Fibroblast of skin of right quadriceps (primary cell): ENCODE measurements at places on chromosomes 11 and 22.

DNA sequence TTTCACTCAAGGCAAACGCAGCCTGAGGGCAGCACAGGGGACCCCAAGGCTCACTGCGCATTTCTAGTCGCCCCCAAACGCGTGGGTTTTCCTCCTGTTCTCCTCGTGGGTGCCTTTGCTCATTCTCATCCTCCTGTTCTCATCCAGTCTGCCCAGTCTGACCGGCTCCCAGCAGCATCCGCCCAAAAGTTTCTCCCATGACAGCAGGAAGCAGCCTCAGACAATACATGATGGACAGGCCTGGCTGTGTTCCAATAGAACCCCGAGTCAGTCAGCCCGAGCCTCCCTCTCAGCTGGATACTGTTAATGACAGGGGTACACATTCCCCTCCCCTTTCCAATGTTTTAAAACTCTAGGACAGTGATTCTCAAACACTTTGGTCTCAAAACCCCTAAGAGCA lies 22.5 kb upstream of the KRTAP5-7 start:
- DNase-seq, result no peak

GRCh38 chr11:113906038-113906437 lies 1.4 kb downstream of the HTR3B start:
- peak; percentile 3 for DNase-seq

DNA sequence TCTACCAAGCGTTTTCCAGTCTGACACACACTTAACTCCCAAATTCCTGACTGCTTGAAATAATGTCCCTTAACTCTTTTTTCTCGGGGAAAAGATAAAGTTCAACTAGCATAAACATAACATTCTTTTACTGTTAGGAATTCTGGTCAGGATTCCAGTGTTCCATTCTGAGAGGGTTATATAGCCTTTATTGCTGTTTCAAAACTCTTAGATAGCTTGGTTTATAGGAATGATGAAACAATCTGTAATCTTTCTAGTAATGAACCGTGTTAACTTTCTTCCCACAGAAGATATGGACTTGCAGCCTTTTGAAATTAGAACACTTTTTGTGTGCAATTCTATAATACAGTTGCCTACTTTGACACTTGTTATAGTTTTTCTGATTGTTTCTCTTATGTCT lies 8.6 kb downstream of the REXO2 start:
- peak; percentile 87 for DNase-seq

DNA sequence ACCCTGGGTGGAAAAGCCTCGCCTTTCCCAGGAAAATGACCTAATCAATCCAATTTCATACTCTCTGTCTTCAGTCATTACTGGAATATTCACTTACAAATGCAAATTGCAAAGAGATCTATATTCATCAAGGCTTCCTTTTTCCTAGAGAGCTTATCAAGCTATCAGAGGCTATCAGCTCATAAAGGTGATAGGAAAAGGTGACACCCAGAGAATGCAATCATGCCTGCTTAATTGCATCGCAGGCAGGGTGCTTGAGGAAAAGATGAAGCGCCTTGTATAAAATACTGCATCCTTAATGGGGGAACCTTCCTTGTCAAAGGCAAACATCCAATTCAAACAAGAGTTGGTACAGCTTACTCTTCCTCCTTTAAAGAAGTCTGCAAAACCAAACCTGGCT lies 59.7 kb downstream of the SHANK2 start:
- DNase-seq, result no peak

GRCh38 chr11:26700574-26701235 lies 21.2 kb downstream of the SLC5A12 start:
- peak; percentile 26 for DNase-seq

GRCh38 chr22:44889255-44889878 lies 120.4 kb downstream of the PHF21B start:
- peak; percentile 6 for DNase-seq

- DNase-seq, result no peak
Observed at GRCh38 chr11:16985297-16985696, 28.9 kb downstream of the PLEKHA7 start.

DNA sequence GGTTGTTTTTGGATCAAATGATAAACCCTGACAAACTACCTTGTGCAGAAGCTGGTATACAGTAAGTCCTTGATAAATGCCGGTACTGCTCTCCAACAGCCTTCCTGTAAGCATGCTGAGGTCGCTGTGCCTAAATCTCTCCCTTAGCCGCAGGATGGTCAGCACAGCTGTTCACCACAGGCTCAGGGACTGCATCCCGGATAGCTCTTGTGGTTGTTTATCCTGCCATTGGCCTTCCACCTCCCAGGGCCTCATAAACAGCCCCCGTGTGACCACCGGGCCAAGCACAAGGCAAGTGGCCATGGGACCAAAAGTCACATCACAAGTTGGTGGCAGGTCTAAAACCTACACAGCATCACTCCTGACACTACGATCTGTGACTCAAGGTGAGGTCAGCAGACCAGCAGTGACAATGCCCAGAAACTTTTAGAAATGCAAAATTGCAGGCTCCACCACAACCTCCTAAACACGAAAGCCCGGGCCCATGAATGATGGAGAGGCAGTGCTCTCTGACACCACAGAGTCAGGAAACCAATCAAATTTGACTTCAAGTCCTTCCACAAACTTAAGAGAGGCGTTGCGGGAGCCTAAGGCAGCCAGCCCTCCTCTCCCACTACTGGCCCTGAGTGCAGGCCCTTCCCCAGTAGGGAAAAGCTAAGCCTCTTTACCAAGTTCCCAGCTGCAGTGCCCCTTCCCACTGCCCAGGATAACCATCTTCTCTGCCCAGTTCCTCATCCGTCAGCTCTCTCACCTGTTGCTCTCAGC lies 3.9 kb downstream of the SPATA19 start:
- no peak for DNase-seq

DNA sequence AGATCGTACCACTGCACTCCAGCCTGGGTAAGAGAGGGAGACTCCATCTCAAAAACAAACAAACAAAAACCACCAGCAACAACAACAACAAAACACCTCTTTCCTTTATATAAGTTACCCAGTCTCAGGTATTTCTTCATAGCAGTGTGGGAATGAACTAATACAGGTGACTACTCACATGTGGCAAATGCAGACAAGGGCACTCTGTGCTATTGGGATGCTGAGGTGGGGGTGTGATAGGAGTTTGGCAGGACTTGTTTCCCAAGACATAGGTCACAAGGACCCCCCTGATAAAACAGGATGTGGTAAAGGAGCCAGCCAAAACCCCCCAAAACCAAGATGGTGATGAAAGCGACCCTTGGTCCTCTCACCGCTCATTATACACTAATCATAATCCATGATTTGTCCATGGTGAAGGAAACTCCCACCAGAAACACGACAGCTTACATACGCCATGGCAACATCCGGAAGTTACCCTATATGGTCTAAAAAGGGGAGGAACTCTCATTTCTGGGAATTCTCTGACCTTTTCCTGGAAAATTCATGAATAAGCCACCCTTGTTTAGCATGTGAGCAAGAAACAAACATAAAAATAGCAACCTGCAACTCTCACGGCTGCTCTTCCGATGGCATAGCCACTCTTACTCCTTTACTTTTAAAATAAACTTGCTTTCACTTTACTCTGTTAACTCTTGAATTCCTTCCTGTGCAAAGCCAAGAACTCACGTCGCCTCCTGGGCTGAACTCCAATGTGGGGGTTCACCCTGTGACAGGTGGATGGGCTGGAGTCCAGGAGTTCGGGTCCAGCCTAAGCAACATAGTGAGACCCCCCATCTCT lies 18.8 kb upstream of the INCENP start:
- peak; percentile 51 for DNase-seq

- DNase-seq, result peak; percentile 60
Observed at GRCh38 chr11:9015677-9016076, 11.9 kb upstream of the NRIP3 start.

DNA sequence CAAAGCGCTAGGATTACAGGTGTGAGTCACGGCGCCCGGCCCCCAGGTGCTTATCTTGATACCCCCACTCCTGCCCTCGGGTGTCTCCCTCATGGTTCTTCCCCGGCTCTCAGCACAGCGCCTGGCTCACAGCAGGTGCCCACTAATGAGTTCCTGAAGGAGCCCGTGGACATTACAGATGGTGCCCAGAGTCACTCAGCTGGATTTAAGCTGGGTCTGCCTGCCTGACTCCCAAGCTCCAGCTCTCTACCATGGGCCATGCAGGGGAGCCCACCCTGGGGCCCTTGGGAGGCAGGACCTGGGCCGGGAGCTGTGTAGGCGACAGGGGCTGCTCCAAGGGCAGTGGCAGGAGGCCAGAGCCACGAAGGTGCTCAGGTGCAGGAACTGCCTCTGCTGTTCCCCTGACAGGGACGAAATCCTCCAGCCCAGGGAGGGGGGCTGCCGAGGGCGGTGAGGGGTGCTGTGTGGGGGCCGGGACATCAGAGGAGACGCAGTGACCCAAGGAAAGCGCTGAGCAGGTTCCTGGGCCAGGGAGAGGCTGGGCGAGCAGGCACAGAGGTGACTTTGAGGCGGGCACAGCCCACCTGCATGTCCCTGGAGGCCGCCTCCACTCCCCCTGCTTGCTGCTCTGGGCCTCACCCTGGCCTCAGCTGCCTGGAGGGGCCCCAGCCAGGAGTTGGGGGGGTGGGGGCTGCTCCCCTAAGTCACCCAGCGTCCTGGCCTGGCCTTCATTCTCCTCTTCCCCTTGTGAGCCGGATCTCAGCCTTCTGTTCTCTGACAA lies 14.6 kb upstream of the FLRT1 start:
- no peak for DNase-seq

GRCh38 chr11:10481560-10482349 lies 26.7 kb downstream of the AMPD3 start:
- DNase-seq, result no peak

DNA sequence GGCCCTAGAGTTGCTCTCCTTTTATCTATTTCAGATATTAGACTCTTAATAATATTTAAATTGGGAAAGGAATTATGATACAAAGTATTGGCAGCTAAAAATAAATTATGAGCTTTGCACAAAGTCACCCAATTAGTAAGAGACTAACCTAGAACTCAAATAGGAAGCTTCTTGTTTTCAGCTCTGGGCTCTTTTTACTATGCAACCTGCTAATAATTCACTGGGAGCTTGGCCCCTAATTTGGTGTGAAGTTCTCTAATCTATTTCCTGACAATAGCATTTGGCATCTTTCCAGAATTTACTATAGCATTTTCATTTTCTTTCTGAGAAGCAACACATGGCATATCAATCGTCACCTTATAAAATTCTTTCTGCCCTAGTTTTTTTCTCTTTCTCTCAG lies 727.7 kb upstream of the ANO5 start:
- no peak for DNase-seq

DNA sequence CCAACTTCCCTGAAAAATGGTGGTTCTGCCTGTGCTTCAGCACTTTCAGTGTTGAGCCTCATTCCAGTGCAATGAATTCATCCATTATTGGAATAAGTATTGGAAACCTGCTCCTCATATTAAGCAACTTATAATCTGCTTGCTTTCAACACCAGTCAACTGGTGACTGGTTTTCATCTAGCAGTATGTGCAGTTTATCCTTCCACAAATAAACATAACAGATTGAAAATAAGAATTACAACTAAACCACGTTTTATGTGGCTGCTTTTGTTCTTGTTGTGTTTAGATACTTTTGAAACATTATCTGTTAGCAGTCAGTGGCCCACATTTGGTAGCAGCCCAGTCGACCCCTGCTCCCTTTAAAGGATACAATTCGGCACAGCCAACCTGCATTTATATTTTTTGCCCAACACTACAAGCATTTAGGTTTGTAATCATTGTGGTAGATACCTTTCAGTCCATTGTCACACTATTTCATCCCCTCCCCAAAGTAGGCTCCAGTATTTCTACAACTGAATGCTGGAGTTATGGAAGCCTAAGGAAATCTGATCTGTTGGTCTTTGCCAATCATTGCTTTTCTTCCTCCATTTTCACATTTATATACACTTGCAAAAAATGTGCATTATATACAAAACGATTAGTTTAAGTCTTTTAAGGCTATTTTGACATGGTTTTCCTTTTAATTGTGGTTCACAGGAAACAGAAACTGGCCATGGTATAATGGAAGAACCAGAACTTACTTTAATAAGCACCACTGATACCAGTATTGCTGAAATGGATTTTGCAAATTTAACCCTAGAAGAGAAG lies 13.1 kb downstream of the TAF1D start:
- DNase-seq, result peak; percentile 11

DNA sequence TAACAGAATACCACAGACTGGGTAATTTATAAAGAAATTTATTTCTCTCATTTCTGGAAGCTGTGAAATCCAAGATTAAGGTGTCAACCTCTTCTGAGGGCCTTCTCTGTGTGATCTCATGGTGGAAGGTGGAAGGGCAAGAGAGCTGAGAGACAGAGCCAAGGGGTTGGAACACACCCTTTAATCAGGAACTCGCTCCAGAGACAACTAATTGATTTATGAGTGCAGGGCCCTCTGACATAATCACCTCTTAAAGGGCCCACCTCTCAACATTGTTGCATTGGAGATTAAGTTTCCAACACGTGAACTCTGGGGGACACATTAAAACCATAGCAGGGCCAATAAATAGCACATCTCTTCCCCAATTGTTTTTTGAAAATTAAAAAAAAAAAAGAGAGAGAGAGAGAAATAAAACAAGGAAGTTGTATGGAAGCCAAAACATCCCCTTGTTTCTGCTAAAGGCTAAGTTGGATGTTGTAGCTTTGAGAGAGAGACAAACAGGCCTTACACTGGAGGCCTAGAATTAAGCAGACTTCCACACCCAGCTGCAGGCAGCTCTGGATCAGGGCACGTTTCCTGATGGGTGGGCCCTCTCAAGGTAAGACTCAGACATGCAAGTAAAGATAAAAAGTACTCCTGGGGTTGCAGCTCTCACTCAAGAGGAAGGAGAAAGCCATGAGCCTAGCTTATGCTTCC lies 64.1 kb upstream of the BIRC3 start:
- DNase-seq, result no peak

- no peak for DNase-seq
Observed at GRCh38 chr11:45698777-45699497, 33.5 kb upstream of the CHST1 start.

DNA sequence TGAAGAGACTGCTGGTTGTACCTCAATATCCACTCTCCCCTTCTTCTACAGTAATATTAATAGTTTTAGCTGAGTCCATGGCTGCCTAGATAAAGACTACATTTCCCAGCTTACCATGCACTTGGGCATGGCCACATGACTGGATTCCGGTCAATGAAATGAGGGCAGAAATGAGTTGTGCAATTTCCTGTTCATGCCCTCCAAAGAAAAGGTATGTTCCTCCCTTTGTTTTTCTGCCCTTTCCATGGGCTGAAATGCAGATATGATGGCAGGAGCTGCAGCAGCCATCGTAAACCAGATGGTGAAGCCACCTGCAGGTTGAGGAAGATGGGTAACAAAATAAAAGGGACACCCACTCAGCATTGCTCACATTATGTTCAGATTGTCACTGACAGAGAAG lies 15.3 kb upstream of the ELFN2 start:
- peak; percentile 35 for DNase-seq

DNA sequence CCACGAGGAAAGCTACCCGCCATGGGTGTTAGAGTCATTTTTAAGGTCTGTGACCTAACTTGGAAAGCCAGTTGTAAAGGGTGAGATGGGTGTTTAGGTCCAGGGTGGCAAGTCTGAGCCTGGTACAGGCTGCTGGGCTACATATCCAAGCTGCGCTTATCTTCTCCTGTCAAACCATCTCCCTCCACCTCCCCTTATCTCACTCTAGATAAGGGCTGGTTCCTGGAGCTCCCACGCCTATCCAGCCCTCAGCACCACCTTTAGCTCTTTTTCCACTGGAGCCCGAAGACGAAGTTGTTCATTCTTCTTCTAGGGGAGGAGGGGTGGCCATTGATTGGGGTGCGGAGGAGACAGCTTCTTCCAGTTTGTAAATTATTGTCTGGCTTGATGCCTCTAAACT lies 48.5 kb downstream of the MICAL2 start:
- no peak for DNase-seq

- DNase-seq, result no peak
Observed at GRCh38 chr22:46596819-46597218, 23.4 kb upstream of the GRAMD4 start.

- no peak for DNase-seq
Observed at GRCh38 chr11:126896025-126896424, 104.5 kb downstream of the KIRREL3 start.

GRCh38 chr22:31399211-31400022 lies at the start of gene DRG1:
Gene DRG1, plus strand, starts transcription at chr22:31399604. Its CDS starts 80 bp downstream, at chr22:31399684.
- DNase-seq, result peak; percentile 95
